Activated CD4-positive, alpha-beta T cell treated with anti-CD3 and anti-CD28 coated beads, Interleukin-2, amount 10 ng/mL, durations not matched to agents 24 days and 14 days (primary cell): ENCODE measurements at places on chromosomes 12 and 14. TPM values are rescaled to one million over a fixed set of nuclear protein-coding genes. Genes with fewer than 3 reads are reported as not detected.

The PLCZ1 gene
- total RNA-seq = not detected in 2 replicates

The RFX4 gene
- total RNA-seq = not detected in 2 replicates

The HOTAIR gene
- not detected in 2 replicates for total RNA-seq

The GPR132 gene
- 25.8 and 31.5 TPM in 2 replicates for total RNA-seq

DNA sequence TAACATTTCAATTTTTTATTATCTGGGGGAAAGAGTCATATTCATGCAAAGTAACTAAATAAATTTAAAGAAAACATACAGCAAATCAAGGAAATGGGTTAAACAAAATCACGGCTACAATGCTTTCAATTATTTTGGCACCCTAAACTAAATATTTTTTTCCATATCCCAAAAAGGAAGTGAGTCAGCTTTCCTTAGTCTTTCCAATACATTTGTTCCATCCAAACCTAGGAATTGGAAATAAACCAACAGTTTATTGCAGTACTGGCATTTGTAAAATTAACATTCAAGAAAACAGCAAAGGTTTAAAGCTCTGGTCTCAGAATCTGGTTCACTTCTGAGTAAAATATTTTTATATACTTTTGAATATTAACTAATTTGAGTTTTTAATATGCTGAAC, 89.2 kb downstream of the BCL2L14 start:
- peaks cover 2% of the 10 kb centered on the region for H3K36me3 ChIP-seq
- H3K27me3 ChIP-seq = peaks cover 21% of the 10 kb centered on the region
- H3K27ac ChIP-seq = no peak overlapping the region
- no peak overlapping the region for H3K4me3 ChIP-seq
- no peak for DNase-seq
- H3K4me1 ChIP-seq = no peaks in the 10 kb centered on the region

- no peak for DNase-seq
- H3K27me3 ChIP-seq = peaks cover 4% of the 10 kb centered on the region
- H3K4me1 ChIP-seq = peaks cover 15% of the 10 kb centered on the region
These were observed 7.1 kb upstream of the CRADD start for GRCh38 chr12:93670104-93670503.

DNA sequence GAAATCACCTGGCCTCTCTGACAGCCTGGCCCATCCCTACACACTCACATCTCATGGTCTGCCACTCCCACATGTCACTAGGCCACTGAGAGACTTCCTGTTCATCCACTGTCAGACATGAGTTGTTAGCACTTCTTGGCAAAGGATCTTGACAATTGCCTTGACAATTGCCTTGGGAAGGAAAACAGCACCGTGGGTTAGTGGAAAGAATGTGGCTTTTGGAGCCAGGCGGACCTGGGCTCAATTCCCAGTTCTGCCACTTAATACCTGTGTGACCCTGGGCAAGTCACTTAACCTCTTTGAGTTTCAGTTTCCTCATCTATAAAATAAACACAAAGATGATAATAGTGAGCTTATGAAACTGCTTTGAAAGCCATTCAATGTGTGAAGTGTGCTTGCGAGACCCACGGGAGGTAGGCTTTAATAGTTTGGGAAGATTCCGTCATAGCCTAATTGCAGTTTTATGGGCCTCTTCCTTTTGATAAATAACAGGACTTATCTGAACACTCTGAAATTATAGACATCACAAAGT, 250.4 kb downstream of the C12orf75 start:
- H3K4me1 ChIP-seq = no peaks in the 10 kb centered on the region
- no peak overlapping the region for H3K4me3 ChIP-seq
- peaks cover 2% of the 10 kb centered on the region for H3K27me3 ChIP-seq
- no peak for DNase-seq
- H3K36me3 ChIP-seq = no peaks in the 10 kb centered on the region
